ENCODE measurements at places on chromosomes 12 and 14.

DNA sequence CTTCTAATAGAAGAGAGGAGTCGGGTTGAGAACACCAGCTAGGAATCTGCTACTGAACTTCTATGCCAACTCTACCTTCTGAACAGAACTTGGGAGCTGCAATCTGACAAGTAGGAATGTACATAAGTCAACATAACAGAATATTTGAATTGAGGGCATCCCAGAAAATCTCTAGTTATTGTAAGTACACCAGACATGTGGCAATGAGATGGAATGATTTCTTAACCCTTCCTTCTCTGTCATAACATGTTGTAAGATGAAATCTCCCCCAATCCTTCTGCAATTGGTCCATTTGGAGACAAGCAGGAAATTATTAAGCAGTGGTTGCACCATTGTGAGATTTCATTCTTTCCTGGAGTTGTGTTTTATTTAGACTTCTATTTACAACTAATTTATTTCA is 68.7 kb upstream of the TMPO start:
- no peak for DNase-seq

DNA sequence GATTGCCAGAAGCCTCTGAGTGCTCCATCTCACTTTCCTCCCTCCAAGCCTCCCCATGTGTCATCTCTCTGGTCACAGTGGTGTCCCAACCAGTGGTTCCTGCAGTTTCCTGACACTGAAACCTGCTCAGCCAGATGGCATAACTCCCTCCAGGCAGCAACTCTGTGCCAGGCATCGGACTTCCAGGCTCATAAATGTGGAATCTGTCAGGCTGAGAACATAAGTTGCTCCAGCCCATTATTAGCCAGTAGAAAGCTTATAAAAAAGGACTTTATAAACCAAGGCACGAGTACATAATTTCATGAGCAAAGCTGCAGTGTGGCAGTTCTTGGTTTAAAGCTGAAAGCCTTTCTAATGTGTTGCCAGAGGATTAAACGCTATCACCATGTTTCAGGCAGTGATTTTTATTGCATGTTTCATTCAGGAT is 194.3 kb downstream of the DACT1 start:
- no peak for DNase-seq

- DNase-seq: no peak
These were observed 363.2 kb upstream of the DDHD1 start for GRCh38 chr14:53516261-53516774.

DNA sequence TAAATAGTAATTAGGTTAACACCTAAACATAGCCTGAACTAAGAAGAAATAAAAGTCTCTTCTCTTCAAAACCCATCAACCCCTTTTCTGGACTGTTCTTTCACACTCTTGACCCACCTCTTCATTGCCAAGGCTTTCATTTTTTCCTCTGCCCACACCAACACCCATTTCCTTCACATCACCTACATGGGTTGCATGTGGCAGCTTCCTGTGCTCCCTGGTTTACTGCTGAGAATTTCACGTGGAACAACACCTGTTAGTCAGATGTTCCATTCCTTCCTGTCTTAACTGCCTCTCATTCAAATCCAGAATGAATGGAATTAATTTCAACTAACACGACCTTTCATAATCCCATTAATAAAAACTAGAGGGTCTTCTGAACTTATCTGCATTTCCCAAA is 157.3 kb downstream of the BCAT1 start:
- DNase-seq: peak; percentile 33

DNA sequence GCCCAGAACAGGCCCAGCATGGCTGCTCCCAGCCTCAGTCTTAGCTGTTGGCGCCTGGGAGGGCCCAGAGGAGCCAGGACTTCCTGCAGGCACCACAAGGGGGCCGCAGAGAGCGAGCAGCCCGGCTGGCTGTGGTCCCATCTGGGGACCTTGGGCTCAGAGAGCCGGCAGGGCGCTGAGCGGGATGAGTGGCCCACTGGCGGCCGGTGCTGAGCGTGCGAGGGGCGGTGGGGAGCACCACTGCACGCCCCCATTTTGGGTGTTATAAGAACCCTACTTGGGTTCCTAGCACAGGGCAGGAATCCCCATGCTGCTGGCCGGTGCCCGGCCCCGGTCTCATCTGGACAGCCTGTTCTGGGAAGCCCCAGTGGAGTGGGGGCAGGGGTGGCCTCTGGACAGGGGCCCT is 25.9 kb upstream of the CRIP2 start:
- DNase-seq: peak; percentile 61

- peak; percentile 20 for DNase-seq
These were observed 1.6 kb downstream of the CMKLR1 start for GRCh38 chr12:108337235-108338223.

GRCh38 chr14:24289649-24290280 is 9.8 kb downstream of the DHRS1 start:
- DNase-seq: no peak

DNA sequence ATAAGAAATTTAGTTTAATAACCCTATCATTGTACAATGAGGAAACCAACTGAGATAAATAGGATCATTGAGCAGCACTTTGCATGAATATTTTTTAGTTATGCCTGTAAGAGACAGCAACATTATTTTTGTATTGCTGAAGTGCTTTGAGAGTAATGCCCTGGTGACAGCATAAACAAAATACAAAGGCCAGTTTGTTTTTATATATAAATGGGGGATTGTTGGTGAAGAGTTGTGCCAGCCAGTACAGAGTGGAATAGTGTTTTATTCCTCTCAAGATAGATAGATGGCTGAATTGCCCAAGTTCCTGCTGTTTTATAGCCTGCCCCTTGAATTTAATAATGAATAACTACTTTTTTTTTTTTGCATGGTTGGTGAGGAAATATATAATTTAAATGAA is 101.8 kb downstream of the CNTN1 start:
- DNase-seq: no peak

- no peak for DNase-seq
These were observed 151.9 kb downstream of the EMP1 start for GRCh38 chr12:13348464-13348863.

GRCh38 chr14:77320238-77320935 is at the start of gene POMT2:
Gene POMT2 (minus strand): TSS chr14:77320883. CDS start chr14:77320681, 202 bp downstream.
- DNase-seq: peak; percentile 93

DNA sequence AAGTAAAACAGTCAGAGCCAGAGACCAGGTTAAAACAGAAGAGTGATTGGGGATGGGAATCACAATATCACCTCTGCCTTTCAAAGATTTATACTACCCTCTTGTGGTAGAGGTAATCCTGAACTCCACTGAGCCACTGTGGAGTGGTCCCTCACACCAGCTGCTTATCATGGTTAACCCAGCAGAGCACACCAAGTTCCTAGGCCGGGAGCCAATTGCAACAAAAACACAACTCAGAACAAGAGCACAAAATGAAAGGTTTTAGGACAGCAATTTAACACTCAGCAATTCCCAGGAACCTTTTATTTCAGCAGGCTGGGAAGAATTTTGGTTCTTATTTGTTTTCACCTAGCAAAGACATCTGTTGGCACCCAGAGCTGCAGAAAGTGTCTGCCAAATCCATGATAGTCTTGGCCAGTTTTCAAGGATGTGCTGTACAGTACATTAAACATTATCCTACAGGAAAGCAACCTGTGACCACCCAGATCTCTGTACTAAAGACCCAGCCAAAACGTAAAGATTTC is 220.5 kb upstream of the ATXN7L3B start:
- no peak for DNase-seq

GRCh38 chr12:130952171-130952954 is 1.3 kb upstream of the ADGRD1 start:
- DNase-seq: no peak

- DNase-seq: no peak
These were observed 43.8 kb upstream of the BMP4 start for GRCh38 chr14:54000341-54000811.

DNA sequence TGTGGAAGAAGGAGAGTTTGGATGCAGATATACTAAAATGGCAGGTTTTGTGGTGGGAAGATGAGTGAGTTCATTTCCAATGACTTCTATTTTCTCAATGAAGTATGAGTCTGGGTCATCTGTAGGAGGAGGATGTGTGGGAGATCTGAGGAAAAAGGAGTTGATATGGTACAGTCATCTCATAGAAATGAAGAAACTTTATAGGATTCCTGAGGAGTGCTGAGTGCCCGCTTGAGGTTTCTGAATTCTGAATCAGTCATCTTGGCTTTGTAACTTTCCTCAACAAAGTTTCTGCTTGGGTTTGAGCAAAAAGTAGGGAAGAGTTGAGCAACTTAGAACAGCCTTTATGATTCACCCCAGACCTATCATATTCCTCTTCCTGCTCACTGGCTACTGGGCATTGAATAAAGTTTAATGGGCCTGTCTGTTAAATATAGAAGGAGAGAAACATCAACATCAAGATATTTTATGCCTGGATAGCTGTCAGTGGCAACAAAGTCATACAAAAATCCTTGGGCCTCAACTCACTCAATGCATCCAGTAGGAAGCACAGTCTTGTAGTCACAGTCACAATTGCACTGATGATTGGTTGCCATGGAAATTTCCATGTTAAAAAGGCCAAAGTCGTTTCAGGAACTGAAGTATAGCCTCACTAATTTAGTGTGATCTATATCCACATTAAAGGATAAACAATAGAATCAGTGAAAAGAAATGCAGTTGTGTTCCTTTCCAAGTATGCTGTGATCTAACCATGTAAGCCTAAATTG is 284.7 kb downstream of the DUSP6 start:
- no peak for DNase-seq

GRCh38 chr12:38445040-38445439 is 128.5 kb downstream of the ALG10B start:
- DNase-seq: no peak

GRCh38 chr12:75481774-75482173 is 1.2 kb downstream of the GLIPR1 start:
- no peak for DNase-seq

DNA sequence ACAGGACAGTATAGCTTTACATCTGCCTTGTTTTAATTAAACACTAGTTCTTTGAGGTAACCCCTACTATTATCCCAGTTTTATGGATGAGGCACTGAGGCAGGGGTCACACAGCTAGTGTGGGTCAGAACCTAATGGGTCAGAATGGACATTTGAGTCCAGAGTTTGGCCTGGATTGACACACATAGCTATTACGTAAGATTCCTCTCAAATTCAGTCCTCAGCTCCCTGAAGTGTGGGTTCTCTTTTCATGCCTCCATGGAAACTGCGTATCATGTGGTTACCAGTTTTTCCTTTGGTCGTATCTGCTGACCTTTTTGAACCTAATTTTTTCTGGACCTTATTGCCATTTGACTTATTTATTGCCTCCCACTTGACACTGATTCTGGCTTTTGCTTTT is 40.4 kb downstream of the PSEN1 start:
- DNase-seq: no peak

- no peak for DNase-seq
These were observed 305.6 kb downstream of the RAD51B start for GRCh38 chr14:68124979-68125731.

DNA sequence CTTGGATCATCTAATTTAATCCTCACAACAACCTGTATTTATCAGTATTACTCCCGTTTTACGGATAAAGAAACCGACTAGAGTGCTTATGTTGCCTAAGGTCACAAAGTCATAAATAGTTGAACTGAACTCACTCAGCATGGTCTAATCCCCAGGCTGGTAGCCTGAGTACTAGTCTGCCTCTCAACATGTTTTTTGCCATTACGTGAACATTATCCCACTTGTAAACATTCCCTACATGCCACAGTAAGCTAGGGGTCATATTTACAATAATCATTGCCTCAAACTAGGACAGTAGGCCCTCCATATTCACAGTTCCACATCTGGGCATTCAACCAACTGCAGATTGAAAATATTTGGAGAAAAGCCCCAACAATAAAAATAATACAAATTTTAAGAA is 12.1 kb downstream of the SNRPF start:
- no peak for DNase-seq

DNA sequence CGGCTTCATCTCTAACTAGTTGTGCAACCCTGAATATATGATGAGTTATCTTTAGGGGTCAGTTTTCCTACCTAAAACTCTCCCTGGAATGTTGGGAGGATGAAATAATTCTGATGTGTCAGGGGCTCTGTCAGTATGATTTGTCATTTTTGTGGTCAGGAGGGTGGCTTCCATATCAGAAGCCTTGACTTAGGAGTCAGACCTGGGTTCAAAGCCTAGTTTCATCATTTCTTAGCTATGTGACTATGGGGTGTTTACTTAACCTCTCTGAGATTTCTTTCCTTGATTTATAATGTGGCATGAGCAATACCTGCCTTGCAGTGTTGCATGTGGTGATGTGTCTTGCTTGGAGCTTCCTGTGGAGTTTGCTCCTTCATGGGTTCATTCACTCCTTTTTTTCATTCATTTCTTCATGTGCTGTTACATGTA is 146.8 kb downstream of the CHST11 start:
- no peak for DNase-seq

- peak; percentile 4 for DNase-seq
These were observed 170.6 kb downstream of the OTOGL start for GRCh38 chr12:80269803-80270552.

DNA sequence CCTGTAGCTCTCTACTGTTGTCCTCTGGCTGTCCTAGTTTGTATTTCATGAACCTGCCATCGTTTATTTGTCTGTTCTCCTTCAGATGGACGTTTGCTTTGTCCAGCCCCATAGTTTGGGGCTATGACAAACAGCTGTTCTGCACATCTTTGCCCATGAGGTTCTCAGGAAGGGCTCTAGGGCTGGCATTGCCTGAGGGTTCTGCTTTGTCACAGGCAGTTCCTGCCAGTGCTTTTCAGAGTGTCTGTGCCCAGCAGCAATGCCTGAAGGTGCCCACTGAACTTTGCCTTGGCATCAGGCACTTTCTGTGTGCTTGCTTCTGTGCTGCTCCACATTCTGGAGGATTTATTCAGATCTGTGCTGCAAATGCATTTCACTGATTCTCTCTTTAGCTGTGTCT is 361.3 kb downstream of the TMEM121 start:
- DNase-seq: no peak

GRCh38 chr12:54132976-54133771 is 55.6 kb downstream of the SMUG1 start:
- no peak for DNase-seq

DNA sequence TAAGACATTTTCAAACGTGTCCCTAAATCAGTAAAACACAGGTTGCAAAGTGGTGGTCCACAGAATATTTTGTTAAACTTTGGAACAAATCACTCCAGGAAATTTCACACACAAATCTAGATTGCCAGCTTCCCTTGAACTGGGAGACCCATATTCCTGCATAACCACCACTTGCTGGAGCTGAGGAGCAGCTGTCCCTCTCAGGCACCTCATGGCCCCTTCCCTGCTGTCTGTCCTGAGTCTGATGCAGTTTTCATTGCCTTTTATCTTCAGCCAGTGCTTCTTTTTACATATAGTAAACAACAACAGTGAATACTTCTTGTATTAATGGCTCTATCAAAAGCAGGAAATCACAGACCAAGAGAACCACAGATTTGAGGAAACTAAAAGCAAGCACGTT is 289.3 kb downstream of the MED13L start:
- no peak for DNase-seq

- DNase-seq: no peak
These were observed 297.6 kb downstream of the DAD1 start for GRCh38 chr14:22291406-22291805.

GRCh38 chr12:53048033-53048779 is 1.7 kb upstream of the TNS2 start:
- no peak for DNase-seq

GRCh38 chr12:104576980-104577580 is 120.3 kb downstream of the CHST11 start:
- DNase-seq: no peak

Data from DND-41 (cell line).